ENCODE measurements at places on chromosomes 16 and 17.

GRCh38 chr17:27554152-27554551 lies 76.8 kb upstream of the LGALS9 start:
- DNase-seq, result no peak

GRCh38 chr17:54919425-54919824 lies 18.8 kb downstream of the TOM1L1 start:
- no peak for DNase-seq

DNA sequence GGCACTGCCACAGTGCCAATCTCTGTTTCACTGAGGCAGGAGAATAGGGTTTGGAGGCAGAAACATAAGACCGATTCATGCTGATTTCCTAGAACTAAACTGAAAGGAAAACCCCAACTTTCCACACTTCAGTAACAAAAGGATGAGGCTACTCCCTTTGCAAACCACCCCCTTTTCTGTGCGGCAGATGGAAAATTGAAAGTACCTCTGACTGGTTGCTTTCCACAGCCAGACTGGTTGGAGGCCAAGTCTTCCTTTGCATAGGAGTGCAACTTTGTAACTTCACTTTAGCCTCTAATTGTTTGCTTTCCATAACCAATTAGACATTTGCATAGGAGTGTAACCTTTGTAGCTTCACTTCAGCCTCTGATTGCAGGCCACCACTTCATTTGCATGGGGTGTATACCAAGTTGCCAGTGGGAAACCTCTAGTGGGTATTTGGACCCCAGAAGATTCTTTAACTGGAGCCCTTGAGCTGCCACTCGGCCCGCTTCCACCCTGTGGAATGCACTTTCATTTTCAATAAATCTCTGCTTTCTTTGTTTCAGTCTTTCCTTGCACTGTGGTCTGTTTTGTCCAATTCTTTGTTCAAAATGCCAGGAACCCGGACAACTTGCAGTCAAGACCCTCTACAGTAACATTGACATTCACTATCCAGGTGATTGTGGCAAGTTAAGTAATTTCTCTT lies 252.0 kb downstream of the UTP18 start:
- no peak for DNase-seq

DNA sequence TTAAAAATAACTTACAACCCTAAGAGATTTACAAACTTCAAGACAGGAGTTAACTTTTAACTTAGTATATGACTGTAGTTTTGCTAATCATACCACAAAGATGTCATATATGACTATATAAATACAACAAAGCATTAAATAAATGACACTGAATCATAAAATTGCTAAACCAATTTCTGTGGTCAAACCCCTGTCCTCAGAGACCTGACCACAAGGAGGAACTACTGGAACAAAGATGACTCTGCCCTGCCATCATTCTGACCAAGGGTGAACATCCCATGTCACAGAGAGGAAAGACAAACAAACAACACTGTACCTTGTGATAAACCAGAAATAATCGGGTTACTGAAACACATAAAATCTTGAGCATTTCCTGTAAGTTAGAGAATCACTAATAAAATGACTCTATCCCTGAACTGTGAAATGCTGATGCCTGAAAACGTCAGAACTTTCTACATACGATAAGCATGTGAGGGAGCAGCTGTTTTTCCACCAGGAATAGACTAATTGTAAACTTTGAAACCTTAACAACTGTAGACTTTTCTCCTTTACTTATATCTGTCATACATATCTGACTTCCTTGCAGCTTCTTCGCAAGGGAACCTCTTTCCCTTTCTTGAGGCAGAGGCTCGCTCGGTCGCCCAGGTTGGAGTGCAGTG lies 47.9 kb downstream of the WDR59 start:
- peak; percentile 3 for DNase-seq

- no peak for DNase-seq
Measured at GRCh38 chr17:34487626-34488025, 91.8 kb upstream of the TMEM132E start.

DNA sequence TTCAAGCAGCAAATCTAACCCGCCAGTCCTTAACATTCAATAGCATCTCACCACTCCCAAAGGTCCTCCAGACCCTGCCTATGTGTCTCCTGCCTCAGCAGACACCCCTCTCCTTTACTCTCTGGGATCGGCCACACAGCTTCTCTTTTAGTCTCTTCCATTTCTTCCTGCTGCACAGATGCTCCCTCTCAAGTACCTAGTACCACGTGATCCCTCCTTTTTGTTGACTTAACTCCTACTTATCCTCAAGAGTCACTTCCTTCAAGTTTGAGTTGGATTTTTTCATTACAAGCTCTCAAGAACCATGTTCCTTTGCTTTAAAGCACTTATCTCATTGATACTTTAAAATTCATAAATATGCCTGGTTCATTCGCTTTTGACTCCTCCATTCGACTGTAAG lies 24.9 kb downstream of the AMFR start:
- DNase-seq, result no peak

Measured in COLO829 (cell line).